ENCODE measurements at places on chromosomes 12 and 14.

DNA sequence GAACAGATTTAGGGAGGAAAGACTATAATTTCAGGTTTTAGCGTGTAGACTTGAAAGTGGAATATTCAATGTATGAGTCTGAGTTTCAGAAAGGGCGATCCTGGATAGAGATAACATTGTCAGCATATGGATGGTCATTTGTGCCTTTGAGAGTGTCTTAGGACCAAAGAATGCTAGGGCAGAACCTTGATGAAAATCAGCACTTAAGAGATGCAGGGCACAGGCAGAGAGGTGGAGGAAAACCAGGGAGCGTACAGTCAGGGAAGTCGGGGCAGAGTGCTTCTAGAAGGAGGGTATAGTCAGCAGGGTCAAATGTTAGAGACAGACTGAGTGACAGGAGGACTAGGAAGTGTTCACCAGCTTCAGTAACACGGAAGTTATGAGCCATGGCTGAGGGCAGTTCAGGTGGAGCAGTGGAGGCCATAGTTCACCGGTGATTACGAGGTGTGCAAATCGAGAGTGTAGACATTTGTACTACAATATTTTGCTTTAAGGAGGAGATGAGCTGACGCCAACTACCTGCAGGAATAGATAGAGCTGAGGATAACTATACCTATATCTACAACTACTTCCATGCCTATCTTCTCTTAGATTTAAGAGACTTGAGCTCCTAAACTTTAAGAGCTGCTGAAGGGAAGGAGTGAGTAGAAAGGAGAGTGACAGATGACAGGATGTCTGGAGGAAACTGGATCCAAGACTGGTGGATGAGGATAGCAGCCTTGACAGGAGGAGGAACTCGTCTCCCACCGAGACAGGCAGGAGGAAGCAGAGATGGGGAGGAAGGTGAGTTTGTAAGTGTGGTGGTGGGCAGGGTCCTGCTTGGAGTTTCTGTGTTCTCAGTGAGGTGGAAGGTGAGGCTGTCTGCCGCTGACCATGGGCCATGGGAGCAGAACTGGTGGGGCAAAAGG, 6.5 kb downstream of the CBLN3 start:
- no peak for DNase-seq

DNA sequence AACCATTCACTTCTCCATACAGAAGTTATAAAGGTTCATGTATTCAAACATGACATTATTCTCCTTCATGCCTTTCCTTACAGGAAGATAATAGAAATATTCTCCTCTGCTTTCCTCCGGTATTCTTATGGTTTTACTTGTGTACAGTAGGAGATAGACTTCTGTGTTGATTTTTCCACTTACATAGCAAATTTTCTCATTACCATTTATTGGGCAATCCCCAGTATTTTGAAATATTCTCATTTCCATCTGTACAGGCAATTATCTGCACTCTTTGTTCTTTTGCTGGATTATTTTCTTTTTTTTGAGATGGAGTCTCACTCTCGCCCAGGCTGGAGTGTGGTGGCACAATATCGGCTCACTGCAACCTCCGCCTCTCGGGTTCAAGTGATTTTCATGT, 11.0 kb downstream of the PXMP2 start:
- DNase-seq: no peak

- DNase-seq: no peak
Observed at GRCh38 chr12:12996209-12996608, 3.9 kb downstream of the HEBP1 start.

GRCh38 chr12:96399120-96399918, 920 bp downstream of the CDK17 start:
- DNase-seq: no peak

- DNase-seq: no peak
Observed at GRCh38 chr12:52789637-52790426, 6.1 kb downstream of the KRT3 start.

DNA sequence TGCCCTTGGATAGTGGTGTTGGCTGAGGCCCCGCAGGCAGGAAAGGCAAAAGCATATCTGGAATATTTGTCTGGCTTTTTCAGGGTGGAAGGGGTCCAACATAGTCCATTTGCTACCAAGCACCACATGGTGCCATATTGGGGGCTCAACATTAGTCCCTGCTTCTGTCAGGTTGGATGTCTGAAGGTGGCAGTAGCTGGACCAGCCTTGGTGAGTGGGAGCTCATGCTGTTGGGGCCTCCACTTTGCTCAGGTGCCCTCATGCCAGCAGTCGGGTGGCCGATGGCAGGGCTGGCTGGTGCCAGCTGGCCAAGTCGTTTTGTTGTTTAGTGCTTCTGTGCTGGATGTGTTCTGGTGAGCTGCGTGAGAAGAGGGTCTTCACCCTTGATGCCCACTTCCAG, 135.3 kb downstream of the PAPOLA start:
- DNase-seq: no peak

DNA sequence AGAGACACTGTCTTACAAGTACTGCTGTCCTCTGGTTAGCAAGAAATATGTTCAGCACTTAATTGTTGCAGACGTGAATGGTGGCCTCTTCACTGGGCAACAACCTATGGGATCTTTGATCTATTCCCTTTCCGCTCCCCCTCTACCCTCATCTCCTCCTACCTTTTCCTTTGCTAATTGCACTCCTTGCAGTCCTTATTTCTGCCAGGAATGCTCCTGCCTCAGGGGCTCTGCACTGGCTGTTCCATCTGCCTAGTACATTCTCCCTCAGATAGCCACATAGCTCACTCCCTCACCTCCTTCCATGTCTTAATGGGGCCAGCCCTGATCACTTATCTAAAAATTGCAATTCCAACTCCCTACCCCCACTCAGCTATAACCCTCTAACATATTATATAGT, 4.5 kb upstream of the NFYB start:
- no peak for DNase-seq

DNA sequence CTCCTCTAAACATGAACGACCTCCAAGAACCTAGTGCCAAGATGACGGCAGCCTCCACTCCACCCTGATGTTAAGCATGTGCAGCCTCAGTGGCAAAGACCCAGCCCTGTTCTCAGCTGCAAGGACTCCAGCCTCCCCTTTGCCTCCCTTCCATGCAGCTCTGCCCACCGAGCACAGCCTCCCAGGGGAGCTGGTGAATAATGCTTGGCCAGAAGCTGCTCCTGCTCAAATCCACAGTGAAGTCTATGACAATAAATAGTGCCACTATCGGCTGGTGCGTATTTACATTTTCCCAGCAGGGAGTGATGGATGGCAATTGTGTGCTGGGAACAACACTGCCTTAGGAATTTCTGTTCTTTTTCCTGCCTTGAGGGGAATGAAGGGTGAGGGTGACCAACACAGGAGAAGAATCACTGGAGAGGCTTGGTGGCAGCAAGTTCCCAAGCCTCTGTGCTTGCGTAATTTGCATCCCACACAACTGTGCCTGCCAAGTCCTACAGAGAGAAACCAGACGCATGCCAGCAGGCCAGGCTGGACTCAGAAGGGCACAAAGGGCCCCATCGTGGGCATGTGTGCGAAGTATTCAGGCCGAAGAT, 29.9 kb upstream of the TC2N start:
- no peak for DNase-seq

DNA sequence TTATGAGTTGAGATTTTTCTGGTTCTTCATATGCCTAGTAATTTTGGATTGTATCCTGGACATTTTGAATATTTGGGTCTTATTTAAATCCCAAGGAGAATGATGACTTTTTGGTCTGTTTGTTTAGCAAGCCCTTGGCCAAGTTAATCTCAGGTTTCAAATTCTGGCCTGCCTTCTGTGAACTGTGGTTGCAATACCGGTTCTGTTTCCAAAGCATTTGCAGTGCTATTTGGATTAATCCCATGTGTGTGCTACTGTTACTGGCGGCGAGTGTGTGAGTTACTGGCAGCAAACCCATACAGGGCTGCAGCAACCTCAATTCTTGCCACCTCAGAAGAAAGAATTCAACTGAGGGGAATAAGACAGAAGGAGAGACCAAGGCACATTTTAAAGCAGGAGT, 51.1 kb downstream of the TMEM260 start:
- DNase-seq: no peak

- DNase-seq: no peak
Observed at GRCh38 chr12:125650587-125650986, 585.4 kb downstream of the AACS start.

GRCh38 chr12:66800046-66800445, 121.2 kb upstream of the GRIP1 start:
- no peak for DNase-seq

All from DMS79 (cell line).